Psoas muscle (tissue), 8 donors: ENCODE measurements at places on chromosomes 13 and 19. TPM values are rescaled to one million over a fixed set of nuclear protein-coding genes. Genes with fewer than 3 reads are reported as not detected.
A peak's percentile ranks its signal among the peaks of the same experiment; 100 is the strongest.

DNA sequence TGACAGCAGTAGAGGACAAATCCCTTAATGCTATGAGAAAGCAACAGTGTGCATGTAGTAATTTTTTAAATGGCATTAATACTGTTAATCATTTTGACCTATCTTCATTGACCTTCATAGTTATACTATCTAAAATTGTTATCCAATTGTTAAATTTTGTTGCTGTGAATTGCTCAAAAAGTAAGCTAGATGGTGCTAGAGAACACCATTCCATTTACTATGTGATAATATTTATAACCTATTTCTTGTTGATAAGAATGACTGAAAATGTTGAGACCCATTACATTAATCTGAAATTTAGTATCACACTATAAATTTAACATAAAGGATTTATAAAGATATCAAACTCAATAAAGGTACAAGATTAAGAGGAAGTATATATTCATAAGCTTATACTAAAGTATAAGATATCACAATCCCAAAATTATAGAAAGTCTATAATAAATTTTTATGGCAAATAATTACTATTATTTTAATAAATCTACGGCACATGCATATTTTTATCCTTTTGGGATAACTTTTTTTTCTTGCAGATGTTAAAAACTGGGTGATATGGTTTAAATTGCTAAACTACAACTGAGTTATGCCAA is 1573.3 kb downstream of the PCDH9 start:
- no peak for DNase-seq

The RFPL4AL1 gene
- total RNA-seq: not detected

DNA sequence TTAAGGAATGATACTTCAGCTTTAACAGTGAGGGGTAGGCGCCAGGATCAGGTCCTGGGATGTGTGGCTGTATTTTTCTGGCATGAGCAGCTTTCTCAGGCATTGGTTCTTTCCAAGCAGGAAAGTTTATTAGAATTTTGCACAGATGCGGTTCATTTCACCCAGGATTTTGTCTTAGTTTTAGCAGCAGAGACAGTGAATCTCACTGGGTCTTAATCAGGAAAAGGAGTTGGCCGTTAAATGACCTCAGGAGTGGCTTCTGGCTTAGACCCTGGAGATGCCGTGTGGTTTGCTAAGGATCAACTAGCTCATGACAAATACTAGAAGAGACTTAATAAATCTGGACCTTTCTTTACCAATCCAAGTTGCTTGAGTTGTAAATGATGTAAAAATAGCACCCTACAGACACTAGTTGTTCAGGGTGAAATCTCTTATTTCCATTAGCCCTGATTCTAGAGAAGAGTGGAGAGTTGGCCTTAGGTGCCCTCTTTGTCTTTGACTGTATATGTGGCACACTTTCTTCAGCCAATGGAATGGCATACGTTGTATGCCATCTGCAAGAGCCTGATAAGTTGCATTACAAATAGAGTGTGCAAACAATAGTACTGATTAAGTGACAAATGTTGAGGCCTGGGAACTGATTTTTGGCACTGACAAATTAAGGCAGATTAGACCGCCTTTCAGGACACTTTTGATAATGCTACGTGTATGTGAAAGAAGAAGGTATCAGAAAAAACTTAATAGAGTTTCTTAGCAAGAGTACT is 34.0 kb downstream of the LRCH1 start:
- DNase-seq: no peak

The ZNF429 gene
- 6.9 TPM for total RNA-seq

The PTH2 gene
- total RNA-seq: not detected

DNA sequence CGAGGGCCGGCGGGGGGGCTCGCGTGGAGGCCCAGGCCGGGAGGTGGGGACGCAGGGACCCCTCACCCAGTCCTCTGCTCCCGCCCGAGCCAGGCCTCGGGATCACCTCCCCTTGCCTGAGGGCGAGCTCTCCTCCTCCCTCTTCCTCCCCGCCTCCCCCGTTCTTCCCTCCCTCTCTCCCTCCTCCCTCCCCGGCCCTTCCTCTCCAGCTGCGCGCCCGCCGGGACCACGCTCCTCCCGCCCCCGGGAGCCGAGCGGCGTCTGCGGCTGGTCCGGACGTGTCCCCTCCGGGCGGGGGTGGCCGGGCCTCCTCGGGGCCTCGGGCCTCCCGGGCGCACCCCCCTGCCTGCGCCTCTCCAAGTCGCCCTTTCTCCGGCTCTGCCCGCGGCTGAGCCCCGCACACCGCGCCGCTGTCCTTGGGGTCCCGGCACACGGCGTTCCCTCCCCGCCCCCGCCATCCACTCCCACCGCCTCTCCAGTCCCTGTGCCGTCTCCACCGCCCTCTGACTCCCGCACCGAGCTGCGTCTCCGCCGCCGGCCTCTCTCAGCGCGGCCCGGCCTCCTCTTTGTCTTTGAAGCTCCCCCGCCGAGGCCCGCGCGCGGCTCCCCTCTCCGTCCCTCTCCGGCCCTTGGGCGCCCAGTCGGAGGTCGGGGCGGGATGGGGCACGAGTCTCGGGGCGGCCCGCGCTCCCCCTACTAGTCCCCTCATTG is 5.7 kb downstream of the SOX1 start:
- no peak for DNase-seq

DNA sequence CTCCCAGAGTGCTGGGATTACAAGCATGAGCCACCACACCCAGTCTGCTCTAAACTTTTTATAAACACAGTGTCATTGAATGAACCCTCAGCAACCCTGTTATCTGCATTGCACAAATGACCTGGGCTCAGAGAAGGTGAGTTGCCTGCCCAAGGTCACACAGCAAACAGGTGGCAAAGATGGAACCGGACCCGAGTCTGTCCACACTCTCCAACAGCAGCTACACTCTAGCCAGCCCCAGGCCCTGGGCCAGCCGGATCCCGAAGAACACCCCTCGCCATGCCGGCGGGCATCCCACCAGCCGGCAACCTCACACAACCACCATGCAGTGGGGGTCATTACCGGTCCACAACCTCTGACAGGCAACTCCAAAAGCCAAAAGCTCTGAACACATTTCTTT is 14.5 kb downstream of the ERCC2 start:
- no peak for DNase-seq

DNA sequence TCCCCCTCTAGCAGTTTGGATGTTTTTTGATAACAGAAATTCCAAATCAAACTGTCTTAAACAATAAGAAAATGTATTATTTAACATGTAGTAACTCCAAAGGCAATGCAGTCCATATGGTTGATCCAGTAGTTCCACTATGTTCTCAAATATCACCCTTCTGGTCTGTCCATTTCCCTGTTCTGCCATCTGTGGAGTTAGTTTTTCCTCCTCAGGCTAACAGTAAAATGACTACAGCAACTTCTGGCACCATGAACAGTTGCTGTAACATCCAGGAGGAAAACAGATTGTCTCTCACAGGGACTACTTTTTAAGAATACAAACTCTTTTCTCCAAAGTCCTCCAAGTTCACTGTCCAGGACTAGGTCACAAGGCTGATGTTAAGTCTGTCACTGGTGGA is 455.4 kb downstream of the FGF14 start:
- no peak for DNase-seq

GRCh38 chr13:70579941-70580340 is 471.7 kb upstream of the KLHL1 start:
- no peak for DNase-seq

The OR4F17 gene
- total RNA-seq: not detected

- peak; percentile 64 for DNase-seq
Observed at GRCh38 chr13:99656092-99656745, 154.9 kb downstream of the TM9SF2 start.

The FUT2 gene
- total RNA-seq: not detected

DNA sequence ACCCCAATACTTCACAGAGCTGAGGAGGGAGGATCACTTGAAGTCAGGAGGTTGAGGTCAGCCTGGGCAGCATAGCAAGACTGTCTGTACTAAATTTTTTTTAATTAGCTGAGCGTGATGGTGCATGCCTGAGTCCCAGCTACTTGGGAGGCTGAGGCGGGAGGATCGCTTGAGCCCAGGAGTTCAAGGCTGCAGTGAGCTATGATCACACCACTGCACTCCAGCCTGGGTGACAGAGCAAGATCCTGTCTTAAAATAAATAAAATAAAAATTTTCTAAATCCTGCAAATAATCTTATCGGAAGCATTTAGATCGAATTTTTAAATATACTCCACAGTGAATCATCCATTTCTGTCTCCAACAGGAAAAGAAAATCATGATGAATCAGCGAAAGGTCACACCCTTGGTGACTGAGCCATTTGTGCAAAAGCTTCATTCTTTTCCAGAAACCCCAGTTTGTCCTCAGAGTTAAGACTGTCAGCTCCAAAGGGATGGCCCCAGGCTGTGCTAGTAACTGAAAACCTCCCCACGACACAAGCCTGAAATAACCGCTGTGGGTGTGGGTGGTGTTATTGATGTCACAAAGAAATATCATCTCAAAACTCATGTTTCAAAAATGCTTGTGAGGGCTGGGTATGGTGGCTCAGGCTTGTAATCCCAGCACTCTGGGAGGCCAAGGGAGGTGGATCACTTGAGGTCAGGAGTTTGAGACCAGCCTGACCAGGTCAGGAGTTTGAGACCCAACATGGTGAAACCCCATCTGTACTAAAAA is 167.6 kb downstream of the PTPRS start:
- peak; percentile 25 for DNase-seq

GRCh38 chr19:10769533-10770491 is 51.9 kb downstream of the DNM2 start:
- DNase-seq: peak; percentile 82

- no peak for DNase-seq
Observed at GRCh38 chr19:33756177-33756576, 40.5 kb upstream of the KCTD15 start.
